Activated CD4-positive, alpha-beta memory T cell treated with anti-CD3 and anti-CD28 coated beads for 36 hours (primary cell): ENCODE measurements at places on chromosomes 13 and 19.

GRCh38 chr13:85537601-85538000, 261.6 kb downstream of the SLITRK6 start:
- DNase-seq, result no peak

DNA sequence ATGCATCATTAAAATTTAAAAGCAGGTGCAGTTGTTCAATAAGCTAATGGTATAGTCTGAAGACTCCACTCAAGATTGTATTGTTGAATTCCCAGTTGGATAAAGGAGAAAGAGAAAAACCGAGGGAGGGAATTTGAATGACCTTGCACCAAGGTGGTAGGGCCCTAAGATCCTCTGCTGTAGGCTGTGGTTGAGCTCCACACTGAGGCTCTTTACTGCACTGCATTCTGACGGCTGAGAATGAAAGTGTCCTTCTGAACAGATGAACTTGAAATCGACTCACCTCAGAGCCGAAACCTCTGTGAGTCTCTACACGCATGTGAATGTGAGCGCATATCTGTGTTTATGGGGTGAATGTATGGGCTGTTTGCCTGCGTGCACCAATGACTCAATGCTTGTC, 388.9 kb upstream of the DACH1 start:
- DNase-seq, result no peak

DNA sequence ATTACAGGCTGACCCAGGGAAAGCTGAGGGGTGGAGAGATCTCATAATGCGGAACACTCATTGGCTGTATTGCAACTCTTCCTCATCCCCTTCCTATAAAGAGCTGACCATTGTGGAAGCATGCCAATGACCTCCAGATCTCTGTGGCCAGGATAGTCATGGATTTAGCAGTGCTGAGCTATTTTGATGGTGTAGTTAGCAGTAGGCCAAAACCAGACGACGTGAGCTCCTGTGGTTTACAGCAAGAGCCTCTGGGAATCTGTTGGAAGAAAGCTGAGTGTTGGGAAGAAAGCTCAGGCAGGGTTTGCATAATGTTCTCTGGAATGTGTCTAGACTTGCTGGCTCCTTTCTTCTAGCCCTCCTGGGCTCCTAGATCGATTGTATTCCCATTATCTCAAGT, 187.5 kb upstream of the GPC6 start:
- no peak for DNase-seq

- DNase-seq, result no peak
Measured at GRCh38 chr13:53311561-53311960, 282.9 kb downstream of the OLFM4 start.

DNA sequence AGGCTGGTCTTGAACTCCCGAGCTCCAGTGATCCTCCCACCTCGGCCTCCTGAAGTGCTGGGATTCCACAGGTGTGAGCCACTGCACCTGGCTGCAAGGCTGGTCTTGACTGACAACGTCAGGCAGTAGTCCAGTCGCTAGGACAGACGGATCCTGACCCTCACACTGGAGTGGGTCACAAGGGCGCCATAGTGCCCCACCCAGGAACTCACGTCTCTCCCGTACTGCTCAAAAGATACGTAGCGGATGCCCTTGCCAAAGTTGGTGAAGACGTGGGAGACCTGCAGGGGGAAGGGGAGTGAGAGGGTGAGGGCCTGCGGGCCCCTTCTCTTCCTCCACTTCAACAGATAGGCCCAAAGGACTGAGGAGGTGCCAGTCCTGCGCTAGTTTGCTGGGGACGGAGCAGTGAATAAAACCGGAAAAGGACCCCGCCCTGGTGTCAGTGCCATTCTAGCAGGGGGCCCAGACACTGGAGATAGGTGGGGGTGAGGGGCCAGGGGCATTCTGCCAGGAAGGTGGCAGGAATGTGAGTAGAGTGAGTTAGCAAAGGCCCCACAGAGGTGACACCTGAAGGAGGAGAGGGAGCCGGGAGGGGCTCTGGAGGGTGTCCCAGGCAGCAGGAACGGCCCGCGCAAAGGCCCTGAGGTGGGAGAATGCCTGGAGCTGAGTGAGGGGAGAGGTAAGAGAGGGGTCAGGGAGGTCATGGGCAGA, 11.9 kb downstream of the MRPS12 start:
- no peak for DNase-seq

DNA sequence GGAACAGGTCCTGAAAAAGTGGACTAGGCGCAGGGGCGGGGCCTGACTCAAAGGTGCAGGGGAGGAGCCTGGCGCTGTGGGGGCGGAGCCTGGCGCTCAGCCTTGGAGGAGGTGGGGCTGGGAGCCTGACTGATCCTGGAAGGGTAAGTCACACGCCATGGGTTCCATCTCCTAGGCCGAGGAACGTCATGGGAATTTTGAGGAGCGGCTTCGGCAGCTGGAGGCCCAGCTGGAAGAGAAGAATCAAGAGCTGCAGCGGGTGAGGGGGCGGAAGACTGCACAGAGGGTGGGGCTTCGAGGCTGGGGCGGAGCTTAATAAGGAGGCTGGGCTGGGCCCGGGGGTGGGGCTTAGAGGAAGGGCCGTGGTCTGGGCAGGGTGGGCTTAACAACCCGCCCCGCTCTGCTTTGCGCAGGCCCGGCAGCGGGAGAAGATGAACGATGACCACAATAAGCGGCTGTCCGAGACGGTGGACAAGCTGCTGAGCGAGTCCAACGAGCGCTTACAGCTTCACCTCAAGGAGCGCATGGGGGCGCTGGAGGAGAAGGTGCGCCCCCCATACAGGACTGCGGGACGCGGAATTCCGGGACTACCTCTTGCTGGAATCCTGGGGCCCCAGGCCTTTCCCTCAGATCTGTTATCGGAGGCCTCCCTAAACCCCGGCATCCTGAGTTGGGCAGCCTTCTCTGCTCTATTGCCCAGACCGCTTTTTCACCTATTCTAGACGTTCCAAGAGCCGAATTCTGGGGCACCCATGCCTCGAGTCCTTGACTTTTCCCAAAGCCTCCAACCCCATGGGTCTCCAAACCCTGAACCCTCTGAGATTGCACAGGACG, 14.5 kb downstream of the PPFIA3 start:
- peak; percentile 78 for DNase-seq

- DNase-seq, result no peak
Measured at GRCh38 chr19:51460164-51460992, 2.1 kb upstream of the SIGLEC8 start.

DNA sequence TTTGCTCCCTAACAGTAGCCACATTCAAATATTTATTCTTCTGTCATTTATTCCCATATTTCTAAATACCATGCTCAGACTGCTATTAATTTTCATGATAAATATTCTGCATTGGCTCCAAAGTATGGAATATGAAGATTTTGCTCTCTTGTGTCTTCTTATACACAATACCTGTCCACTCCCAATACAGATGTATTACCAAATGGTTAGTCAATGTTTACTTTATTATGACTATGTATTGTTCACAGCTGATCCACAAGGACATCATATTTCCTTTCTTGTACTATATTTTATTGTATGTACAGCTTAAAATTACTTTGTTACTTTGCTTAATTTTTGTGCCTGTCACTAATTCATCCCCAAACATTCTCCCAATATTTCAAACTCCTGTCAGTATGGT, 322.3 kb downstream of the OXGR1 start:
- no peak for DNase-seq

DNA sequence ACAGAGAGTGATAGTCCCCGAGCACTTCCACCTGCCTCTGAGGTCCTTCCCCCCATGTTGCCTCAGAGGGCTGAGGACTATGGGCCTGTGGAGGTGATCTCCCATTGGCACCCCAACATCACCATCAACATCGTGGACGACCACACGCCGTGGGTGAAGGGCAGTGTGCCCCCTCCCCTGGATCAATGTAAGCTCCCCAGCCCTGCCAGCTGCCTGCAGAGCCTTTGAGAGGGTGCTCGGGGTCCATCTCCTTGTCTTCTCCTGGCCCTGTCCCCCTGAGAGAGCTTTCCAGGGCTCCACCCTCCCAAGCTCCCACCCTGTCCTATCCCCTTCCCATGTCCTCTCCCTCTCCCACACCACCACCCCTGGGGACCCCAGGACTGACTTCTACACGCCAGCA, 14.9 kb upstream of the RELB start:
- no peak for DNase-seq
